ENCODE measurements at places on chromosomes 2 and 18.
A peak's percentile ranks its signal among the peaks of the same experiment; 100 is the strongest.

GRCh38 chr18:62683935-62684334, 31.4 kb upstream of the PHLPP1 start:
- no peak for DNase-seq

- DNase-seq: no peak
These were observed 173.6 kb upstream of the RAB6C start for GRCh38 chr2:129805899-129806298.

- DNase-seq: peak; percentile 34
These were observed 859 bp upstream of the INO80D start for GRCh38 chr2:206086716-206087350.

DNA sequence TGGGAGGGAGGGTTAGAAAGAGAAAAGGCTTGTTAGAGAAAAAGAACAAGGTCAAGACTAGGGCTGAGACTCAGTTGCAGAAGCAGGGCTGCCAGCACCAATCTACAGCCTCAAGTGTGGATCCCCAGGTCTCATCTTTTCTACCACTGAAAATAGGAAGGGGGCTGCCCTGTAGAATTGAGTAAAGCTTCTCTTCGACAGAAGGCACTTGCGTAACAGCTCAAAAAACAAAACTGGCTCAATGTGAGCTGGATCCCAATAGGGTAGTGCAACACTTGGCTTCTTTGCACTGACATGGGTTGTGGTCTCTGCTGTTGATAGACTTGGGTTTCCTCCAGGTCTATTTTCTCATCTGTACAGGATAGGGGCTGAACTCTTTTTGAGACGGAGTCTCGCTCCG, 1.8 kb upstream of the MPV17 start:
- no peak for DNase-seq

GRCh38 chr18:11179959-11180519, 30.7 kb upstream of the PIEZO2 start:
- DNase-seq: no peak

- DNase-seq: no peak
These were observed 86.2 kb downstream of the COX7A2L start for GRCh38 chr2:42274863-42275262.

- no peak for DNase-seq
These were observed 185.1 kb upstream of the LHCGR start for GRCh38 chr2:48940606-48941005.

DNA sequence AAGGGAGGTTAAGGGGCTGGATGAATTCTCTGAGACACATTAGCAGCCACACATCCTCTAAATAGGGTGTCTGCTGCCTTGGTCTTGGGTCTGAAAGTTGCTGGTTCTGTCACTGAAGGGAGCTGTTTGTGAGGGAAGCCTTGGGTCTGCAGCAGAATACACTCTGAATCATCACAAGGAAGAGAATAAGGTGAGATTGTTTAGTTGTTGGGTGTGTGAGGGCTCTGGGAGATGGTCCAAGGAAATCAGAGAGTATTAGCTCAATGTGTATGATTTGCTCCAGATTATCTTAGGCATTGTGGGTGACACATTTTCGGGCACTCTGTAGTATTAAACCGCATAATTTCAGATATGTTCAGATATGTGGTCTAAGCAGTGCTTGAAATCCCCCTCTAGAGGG, 548.5 kb downstream of the SLC4A3 start:
- DNase-seq: no peak

DNA sequence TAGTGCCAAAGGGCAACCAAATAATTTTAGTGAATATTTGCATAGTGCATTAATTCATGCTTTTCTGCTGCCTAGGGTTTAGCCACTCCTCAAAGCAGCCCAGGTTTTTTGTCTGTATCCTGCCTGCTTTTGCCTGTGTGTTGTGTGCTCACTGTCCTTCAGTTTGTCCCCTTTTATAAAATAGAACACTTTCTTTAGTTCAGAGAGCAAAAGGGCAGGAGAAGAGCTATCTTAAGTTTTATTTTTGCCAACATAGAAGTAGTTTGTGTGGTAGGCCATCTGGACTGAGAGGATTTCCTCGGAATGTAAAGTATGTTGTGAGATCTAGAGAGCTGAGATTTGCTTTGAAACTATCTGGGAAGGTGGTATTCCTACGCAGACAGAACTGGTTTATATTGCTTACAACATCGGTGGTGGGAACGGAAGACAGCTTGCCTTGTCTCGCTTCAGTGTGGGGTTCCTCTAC, 64.9 kb downstream of the EML4 start:
- DNase-seq: no peak

DNA sequence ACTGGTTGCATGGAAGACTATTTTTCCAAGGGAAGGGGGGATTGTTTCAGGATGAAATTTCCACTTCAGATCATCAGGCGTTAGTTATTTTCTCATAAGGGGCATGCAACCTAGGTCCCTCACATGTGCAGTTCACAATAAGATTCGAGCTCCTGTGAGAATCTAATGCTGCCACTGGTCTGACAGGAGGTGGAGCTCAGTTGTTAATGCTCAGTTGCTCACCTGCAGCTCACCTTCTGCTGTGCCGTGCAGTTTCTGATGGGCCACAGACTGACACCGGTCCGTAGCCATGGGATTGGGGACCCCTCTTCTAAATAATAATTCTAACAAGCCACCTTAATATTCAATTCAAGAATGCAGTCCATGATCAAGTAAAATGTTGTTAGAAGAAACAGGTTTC, 34.9 kb downstream of the PLCL1 start:
- DNase-seq: no peak

- DNase-seq: no peak
These were observed 211.5 kb downstream of the TMEM247 start for GRCh38 chr2:46690825-46691224.

DNA sequence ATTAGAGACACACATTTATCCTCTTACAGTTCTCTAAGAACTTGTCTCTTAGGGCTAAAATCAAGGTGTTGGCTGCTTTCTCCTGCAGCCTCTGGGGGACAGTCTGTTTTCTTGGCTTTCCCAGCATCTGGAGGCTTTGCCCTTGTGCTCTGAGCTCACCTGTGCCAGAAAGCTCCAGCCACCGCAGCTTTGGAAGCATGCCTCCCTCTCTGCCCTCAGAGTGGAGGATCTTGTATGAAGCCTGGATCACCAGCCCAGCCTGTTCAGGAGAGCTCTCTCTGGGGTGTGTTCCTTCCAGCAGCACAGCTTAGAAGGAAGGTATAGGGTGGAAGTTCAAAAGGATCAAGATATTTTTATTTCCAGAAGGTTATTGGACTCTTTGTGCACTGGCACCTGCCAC, 53.1 kb upstream of the TPO start:
- no peak for DNase-seq
